Adrenal gland (tissue), 19 donors: ENCODE measurements at places on chromosomes 6 and 20. TPM values are rescaled to one million over a fixed set of nuclear protein-coding genes. Genes with fewer than 3 reads are reported as not detected.

GRCh38 chr6:11770546-11771466 lies 7.8 kb downstream of the ADTRP start:
- no peaks in the 10 kb centered on the region for H3K36me3 ChIP-seq
- H3K27me3 ChIP-seq: no peaks in the 10 kb centered on the region
- H3K27ac ChIP-seq: peak overlapping the region; percentile 79

DNA sequence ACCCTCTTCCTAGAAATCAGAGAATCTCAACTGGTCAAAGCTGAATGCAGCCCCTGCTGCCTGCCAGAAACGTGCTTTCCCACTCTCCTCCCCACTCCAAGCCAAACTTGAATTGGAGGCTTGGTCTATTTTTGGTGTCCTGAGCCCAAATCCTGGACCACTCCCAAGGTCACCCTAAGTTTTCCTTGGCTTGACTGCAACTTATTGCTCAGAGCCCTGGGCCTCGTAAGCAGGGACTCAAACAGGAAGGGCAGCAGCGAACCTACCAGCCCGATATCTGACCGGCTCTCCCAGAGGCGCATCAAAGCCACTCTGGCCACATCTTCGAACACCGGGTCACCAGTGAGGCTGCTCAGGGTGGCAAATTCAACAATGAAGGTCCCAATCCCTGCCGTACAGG lies 12.7 kb downstream of the EDEM2 start:
- H3K27ac ChIP-seq: peak overlapping the region; percentile 89
- H3K4me1 ChIP-seq: peaks cover 44% of the 10 kb centered on the region
- no peaks in the 10 kb centered on the region for H3K36me3 ChIP-seq
- no peaks in the 10 kb centered on the region for H3K27me3 ChIP-seq
- H3K4me3 ChIP-seq: no peak overlapping the region
- DNase-seq: peak; percentile 85

DNA sequence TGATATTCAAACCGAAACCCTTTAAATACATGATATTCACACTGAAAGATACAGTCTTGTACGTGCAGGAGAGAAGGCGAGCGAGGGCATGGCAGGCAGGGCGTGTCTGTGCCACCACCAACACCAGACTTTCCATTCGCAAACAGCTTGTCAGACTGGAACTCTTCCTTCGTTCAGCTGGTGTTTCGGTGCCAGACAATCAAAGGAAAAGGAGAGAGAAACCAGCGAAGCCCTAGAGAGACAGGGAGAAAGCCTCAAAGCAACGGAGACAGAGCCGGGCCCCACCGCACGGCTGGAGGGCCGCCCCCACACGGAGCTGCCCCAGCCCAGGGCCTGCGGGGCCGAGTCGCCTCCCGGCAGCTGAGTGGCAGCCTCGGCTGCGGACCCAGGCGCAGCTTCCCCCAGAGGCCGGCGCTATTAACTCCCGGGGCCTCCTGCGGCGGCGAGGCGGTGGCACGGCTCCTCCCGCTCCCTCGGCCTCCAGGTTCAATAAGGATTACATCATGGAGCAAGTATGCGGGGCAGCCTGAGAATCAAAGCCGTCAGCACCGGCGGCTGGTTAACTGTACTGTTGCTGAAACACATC lies 32.1 kb upstream of the NR2E1 start:
- DNase-seq: peak; percentile 76
- H3K27me3 ChIP-seq: peaks cover 19% of the 10 kb centered on the region
- H3K4me3 ChIP-seq: peak overlapping the region; percentile 56
- H3K4me1 ChIP-seq: no peaks in the 10 kb centered on the region
- H3K27ac ChIP-seq: no peak overlapping the region

DNA sequence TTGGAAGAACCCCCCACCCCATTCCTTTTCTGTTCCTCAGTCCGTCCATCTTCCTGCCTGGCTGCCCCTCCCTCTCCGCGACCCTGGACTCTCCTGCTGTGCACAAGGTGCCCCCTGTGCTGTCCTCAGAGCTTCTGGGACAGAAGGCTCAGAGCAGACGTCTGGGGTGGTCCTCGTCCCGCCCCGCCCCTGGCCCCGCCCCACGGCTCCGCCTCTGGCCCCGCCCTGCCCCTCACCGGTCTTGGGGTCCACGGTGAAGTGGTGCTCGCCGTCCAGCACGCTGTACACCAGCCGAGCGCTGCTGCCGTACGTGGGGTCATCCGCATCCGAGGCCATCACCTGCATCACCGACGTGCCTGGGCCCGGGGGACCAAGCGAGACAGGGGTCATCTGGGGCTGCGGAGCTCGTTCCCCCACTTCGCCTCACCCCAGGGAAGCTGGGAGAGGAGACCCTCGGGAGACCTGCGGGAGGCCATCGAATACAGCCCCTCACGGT lies 81.0 kb downstream of the CDH22 start:
- no peak for DNase-seq
- no peaks in the 10 kb centered on the region for H3K27me3 ChIP-seq
- no peak overlapping the region for H3K27ac ChIP-seq
- no peaks in the 10 kb centered on the region for H3K36me3 ChIP-seq
- H3K4me3 ChIP-seq: no peak overlapping the region

DNA sequence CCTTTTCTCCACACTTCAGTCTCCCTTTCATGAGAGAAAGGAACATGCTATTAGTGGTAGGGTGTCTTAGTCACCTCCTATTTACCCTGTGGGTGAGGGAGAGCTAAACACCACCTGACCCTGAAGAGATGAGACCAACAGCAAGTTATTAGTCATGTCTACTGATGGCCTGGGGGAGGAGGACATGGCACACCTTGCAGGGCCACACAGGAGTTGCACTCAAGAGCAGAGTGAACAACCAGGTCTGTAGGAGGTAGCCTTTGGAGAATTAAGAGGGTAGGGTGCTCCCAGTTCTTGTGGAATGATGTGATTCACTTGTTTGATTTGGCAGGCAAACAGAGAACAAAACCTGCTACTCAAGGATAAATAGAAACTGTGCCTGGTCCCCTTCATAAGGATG lies 82.7 kb upstream of the FABP7 start:
- no peaks in the 10 kb centered on the region for H3K4me1 ChIP-seq
- H3K4me3 ChIP-seq: no peak overlapping the region
- no peaks in the 10 kb centered on the region for H3K36me3 ChIP-seq

The FRK gene
- total RNA-seq: 4.1 TPM

The ACOT8 gene
- 34.6 TPM for total RNA-seq

The PRKN gene
- total RNA-seq: 15.1 TPM
